ENCODE measurements at places on chromosomes 2 and 18.

GRCh38 chr2:39660612-39661236, 5.0 kb upstream of the TMEM178A start:
- no peak for DNase-seq

DNA sequence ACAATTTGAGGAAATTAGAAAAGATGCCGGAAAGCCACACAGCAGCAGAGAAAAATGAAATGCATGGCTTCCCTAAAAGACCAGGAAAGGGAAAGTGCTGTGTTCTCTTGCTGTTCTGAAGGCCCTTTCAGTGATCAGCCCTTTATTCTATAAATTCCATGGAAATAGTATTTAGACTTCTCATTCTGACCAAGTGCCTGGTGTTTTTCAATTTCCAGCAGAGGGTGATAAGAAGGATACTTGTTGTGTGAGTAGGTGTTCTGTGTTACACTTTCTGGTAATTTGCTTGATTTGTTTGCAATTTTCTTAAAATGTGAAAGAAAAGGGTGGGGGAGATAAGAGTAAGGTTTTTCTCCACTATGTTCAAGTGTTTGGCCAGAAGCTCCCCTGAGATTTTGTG, 504.5 kb downstream of the IRS1 start:
- DNase-seq = no peak

GRCh38 chr2:73408198-73408597, 22.6 kb downstream of the ALMS1 start:
- no peak for DNase-seq

DNA sequence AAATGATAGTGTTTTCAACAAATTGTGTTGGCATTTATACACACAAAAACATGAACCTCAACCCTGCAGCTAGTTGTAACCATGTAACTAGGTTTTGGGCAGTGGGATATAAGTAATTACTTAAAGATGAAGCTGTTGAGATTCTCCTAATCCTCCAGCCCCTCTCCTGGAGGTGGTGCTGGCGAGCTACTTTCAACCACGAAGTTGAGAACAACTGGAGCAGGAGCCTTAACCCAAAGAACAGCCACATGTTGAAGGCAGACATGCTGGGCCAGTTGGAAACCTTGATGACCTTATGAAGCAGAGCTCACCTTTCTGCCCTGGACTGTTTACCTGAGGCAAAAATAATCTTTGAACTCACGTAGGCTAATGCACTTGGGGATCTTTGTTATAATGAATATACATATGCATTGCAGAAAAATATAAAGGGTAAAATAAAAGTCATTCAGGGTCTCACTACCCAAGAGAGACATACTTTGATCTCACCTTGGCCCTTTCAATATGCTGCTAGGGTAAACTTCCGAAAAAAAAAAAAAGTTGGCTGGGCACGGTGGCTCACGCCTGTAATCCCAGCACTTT, 89.6 kb upstream of the NPAS2 start:
- DNase-seq = no peak

DNA sequence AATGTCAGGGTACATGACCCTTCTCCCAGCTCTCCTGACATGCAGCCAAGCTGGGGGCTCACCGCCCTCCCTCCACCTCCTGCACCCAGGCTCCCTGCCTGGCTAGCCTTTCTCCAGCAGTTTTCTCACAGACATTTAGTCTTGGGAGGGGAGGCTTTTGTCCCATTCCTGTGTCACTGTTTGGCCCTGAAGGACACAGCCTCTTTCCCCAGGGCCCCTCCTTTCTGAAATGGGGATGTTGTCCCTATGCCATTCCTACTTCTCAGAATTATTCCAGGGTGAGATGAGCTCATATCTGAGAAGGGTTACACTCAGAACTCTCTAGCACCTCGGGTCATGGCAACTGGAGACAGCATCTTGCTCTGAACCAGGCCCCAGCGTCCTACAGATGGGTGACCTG, 47.3 kb upstream of the MRPL33 start:
- DNase-seq = no peak

GRCh38 chr2:138277062-138277461, 224.5 kb upstream of the SPOPL start:
- DNase-seq = no peak

- no peak for DNase-seq
These were observed 50.6 kb upstream of the DCC start for GRCh38 chr18:52289392-52289791.

DNA sequence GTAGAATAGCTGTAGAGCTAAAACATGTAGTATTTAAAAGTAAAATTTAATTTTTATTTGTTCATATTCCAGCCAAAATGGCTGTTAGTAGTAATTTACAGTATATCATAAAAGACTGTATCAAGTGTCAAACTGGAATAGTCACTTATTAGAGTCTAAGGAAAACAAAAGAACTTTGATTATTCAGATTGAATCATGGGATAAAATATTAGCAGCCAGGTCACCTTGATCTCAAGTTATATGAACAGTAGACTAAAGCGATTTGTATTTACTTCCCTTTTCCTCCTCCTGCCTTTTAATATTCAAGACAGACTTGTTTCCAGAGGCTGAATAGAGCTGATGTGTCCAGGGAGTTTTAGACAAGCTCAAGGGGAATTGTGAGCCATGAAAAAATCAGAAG, 54.4 kb downstream of the PMAIP1 start:
- DNase-seq = no peak

GRCh38 chr2:195562570-195563566, 94.2 kb upstream of the SLC39A10 start:
- DNase-seq = no peak

GRCh38 chr2:108124736-108125495, 114.9 kb upstream of the SULT1C3 start:
- DNase-seq = no peak

DNA sequence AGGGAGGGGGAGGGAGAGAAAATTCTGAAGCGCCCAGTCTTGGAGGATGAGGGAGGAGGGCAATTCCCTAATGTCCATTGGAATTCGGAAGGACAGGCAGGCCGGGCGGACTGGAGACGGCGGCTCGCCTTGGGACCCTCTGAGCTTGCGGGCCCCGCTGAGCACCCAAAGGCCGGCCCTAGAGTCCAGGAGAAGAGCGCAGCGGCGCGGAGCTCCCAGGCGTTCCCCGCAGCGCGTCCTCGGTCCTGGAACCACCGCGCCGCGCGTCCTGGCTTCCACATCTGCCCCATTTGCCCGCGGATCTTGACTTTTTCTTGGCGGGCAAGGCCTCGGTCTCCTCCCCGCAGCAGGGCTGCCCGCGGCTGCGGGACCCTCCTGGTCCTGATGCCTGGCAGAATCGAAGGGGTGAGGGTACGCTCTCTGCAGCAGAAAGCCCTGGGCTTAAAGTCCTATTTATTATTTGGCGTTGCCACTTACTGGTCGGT, 675 bp upstream of the MLPH start:
- no peak for DNase-seq

GRCh38 chr2:30264274-30264673, 32.9 kb downstream of the LBH start:
- DNase-seq = no peak

DNA sequence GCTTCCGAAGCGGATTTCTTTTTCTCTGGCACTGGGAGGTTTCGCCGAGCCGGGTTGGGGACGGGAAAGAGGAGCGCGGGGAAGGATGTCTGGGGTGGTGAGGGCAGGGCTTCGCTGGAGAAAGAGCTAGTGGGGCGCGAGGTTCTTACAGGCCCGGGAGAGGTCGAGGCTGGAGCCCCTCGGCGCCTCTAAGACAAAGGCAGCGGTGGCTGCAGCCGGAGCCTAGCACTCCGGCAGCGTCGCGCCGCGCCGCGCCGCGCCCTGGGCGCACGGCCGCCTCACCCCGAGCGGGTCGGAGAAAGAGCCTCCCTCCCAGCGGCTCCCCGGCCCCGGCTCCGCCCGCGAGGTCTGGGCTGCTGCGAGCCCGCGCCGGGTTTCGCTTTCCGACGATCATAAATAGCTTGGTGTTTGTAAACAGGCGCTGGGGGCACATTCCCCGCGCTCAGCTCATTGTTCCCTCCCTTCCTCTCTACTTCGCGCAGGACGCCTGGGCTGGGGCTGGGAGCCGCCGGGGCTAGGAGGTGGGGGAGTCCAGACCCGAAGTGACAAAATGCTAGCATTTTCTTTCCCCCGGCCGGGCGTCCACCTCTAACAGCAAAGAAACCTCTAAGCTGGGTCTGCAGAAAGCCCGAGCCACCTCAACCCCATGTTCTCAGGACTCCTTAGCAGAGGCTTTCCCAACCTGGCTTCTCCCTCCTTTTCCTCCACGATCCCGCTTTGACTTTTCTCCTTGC, 813 bp upstream of the MEIS1 start:
- DNase-seq = peak; percentile 65

GRCh38 chr2:111896024-111896423, 2.4 kb upstream of the MERTK start:
- DNase-seq = no peak

DNA sequence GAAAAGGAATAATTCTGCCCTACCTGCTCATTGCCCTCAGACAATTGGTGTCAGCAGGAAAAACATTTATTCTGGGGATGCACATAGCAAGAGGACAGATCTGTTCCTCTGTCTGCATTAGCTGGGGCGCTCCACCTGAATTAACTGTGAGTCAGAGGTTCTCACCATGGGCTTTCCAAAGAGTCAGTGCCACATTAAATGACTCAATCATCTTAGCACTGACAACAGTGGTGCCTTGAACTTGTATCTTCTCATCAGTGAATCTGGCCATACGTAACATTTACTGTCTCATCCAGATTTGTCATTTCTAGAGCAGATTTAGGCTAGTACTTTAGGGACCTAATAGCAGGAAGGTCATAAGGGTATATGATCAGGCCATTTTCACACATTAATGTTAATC, 358.1 kb upstream of the CRIM1 start:
- DNase-seq = no peak

DNA sequence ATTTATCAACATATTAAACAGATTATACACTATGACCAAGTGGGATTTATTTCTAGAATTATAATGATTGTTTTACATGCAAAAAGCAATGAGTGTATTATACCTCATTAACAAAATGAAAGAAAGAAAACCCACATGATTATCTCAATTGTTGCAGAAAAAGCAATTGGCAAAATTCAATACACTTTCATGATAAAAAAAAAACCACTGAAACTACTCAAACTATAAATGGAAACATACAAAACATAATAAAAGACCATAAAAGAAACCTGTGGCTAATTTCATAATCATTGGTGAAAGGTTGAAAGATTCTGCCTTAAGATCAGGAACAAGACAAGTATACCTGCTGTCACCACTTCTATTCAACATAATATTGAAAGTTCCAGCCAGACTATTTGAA, 325.9 kb downstream of the AKAIN1 start:
- no peak for DNase-seq

DNA sequence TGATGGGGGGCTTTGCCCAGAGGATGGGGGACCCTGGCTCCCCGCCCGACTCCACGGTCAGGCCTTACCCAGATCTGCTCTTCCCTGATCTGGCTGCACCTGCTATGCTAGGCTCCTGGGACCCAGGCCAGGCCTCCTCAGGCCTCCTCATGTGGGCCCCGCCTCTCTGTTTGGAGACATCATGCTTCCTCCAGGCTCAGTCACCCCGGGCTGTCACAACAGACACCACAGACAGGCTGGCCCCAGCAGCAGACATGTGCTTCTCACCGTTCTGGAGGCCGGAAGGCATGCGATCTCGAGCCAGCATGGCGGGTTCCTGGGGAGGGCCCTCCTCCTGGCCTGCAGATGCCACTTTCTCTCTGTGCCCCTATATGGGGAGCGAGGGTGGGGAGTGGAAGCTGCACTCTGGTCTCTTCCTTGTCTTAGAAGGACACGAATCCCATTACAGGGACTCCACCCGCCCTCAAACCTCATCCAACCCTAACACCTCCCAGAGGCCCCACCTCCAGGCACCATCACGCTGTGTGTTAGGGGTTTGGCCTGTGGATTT, 10.8 kb upstream of the NEU4 start:
- DNase-seq = no peak

DNA sequence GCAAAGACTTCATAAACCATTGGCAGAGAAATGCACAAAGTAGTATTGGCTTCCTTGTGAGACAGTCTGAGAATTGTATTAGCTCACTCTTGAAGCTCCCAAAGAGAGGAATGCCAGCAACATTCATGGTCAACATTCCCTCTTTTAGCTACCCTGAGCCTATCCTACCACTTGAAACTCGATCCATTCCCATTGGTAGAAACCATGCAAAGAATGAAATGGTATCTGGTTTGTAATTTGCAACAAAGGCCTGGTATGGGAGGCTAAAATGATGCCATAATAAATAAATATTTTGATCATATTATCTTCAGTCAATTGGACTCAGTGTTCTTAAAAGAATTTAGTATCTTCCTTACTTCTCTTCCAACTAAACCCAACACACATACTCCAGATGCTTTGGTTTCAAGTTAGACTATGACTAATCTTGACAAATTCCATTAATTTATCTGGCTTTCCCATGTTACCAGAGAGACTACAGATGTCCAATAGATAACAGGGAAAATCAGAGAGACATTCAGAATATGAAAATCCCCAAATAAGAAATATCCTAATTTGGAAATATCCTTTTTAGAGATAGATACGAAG, 102.9 kb downstream of the DHRS9 start:
- no peak for DNase-seq

DNA sequence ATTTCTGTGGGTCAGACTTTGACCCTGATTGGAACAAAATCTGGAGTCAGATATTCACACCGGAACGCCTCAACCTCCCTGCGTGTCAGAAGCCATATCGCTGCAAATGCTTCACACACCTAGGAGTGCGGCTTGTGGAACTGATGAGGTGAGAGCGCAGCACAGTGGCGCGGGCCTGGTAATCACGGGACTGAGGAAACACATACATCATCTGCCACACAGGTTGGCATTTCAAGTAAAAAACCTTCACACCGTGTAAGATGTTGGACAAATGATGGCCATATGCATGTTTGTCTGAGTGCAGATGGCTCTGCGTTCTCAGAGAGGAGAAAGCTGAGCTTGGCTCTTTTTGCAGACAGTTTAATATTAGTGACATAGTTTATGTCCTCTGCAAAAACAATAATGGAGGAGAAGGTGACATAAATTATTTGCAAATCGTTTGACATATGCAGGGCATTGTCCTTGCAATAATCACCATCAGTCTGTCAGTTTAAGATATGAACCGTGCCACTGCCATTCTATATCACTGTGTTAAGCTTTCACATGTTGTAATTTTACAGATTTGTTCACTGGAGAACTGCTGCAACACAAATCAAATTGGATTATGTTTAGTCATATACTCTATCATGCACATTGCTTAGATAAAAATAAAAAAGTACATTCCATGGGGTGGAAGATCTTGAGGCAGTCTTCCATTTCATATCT, 101.4 kb downstream of the MTX2 start:
- no peak for DNase-seq
